Amygdala (tissue), 56 donors: ENCODE measurements at places on chromosomes 13 and 19.

GRCh38 chr19:2449019-2449418 lies 7.7 kb downstream of the LMNB2 start:
- no peak for DNase-seq

GRCh38 chr19:16042533-16043085 lies 33.7 kb upstream of the TPM4 start:
- DNase-seq: no peak

DNA sequence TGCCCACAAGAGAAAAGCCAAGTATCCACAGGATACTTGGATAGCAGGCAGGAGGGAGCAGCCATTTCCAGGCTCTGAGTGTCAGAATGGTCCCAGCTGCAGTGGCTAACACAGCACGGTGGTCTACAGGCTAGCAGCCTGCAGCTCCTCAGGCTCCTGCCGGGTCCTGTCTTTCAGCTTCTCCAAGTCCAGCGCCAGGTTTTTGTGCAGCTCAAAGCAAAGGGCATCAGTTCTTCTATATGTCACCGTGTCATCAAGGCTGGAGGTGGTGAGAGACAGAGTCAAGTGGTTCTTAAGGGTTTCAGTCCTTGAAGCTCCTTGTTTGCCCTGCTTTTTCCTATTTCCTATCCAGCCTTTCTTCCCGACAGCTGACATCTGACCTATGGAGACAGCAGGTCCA lies 188.6 kb downstream of the NUFIP1 start:
- no peak for DNase-seq

DNA sequence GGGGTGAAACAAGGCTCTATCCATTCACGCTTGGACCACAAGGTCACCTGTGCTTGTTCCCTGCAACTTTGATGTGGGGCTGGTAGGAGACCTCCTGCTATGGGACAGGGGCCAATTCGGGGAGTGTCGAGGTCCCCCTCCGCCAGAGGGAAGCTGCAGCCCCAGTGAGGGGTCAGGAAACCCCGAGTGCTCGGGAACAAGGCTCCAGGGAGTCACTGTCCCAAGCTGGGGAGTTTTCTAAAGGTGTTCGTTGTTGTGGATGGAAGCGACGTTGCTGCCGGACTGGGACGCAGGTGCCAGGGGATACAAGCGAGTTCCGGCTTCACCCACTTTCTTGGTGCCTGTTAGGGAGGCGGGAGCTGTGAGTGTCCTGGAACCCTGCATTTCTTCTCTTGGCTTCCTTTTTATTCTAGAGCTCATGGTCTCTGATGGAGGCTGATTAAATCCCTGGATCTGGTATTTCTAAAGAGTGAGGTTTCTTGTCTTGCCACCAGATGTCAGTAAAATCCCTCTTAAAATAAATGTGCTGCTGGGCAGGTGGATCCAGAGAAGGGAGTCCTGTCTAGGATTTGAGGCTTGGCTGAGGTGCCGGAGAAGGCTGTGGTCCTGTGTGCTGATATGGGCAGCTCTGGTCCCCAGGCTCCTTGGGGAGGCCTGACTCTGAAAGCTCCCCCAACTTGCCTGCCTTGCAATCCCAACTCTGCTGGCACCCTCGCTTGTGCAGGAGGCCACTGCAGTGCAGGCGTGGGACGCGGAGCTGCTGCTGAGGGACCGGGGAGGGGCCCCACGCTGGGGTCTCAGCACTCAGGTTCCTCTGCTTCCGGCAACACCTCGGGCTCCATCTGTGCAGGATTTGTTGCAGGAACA lies 153.9 kb downstream of the TEX29 start:
- DNase-seq: no peak

- no peak for DNase-seq
These were observed 11.1 kb upstream of the CYP2A7 start for GRCh38 chr19:40893112-40893511.

DNA sequence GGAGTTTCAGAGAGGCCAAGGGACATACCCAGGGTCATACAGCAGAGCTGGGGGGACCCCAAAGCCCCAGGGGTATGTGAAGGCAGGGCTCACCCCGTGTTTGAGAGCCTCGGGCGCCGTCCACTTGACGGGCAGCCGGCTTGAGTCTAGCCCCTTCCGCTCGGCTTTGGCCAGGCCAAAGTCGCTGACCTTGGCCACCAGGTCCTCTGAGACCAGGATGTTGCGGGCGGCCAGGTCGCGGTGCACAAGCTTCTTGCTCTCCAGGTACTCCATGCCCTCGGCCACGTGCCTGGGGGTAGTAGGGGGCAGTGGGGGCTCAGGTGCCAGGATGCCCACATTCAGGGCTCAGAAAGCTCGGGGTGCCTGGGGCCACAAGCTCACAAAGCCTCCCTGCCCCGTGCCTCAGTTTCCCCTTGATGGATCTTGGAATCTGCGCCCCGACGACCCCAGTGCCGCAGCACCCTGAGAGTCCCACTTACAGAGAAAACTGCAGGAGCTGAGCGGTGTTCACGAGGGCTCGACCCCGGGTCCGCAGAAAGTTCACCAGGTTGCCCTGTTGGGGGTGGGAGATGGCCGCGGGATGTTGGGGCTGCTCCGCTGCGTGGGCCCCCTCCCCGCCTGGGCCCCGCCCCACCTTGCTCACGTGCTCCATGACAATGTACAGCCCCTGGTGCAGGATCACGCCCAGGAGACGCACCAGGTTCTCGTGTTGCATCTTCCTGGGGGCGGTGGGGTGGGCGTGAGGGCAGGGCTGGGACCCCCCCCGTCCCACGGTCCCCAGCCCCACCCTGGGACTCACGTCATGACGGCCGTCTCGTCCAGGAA lies 7.1 kb downstream of the MATK start:
- no peak for DNase-seq

- no peak for DNase-seq
These were observed 1303.9 kb downstream of the EFNB2 start for GRCh38 chr13:105231579-105231978.

- no peak for DNase-seq
These were observed 71.6 kb downstream of the HSPH1 start for GRCh38 chr13:31090096-31090495.

DNA sequence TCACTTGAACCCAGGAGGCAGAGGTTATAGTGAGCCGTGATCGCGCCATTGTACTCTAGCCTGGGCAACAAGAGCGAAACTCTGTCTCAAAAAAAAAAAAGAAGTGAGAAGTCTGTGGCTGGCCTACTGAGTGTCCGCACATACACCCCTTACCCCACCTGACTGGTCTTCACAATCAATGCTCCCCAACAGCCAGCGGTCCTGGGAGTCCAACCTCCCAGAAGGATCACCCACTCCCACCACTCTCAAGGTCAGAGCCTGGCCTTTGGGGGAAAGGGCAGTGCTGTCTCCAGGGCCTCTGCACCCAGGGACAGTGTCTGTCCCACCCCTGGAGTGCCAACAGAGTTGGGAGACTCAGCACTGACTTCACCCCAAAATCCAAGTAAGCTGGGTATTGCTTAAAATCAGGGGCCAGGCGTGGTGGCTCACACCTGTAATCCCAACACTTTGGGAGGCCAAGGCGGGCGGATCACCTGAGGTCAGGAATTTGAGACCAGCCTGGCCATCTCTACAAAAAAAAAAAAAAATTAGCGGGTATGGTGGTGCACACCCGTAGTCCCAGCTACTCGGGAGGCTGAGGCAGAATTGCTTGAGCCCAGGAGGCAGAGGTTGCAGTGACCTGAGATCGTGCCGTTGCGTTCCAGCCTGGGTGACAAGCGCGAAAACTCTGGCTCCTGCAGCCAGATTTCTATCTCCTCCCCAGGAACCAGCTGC lies 2.3 kb upstream of the CD320 start:
- DNase-seq: no peak

GRCh38 chr19:57269515-57270250 lies 10.6 kb upstream of the ZNF460 start:
- no peak for DNase-seq

DNA sequence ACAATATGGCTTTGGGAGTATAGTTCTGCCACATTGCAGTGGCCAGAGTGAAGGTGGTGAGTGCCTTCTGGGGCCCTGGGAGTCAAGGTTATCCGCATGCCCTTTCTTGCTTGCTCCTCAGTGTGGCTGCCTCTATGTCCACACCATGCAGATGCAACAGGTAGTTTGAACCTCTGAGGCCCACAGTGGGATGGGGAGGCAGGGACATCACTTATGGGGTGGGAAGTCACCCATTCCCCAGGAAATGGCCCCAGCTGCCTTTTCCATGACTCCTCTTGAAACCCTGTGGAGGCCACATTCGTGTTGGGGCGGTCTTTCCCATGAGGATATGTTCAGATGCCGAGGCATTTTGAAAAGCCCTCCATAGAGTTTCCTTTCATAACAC lies 20.0 kb upstream of the ALOX5AP start:
- no peak for DNase-seq

- no peak for DNase-seq
These were observed 1082.9 kb downstream of the UQCRFS1 start for GRCh38 chr19:28130066-28130511.

DNA sequence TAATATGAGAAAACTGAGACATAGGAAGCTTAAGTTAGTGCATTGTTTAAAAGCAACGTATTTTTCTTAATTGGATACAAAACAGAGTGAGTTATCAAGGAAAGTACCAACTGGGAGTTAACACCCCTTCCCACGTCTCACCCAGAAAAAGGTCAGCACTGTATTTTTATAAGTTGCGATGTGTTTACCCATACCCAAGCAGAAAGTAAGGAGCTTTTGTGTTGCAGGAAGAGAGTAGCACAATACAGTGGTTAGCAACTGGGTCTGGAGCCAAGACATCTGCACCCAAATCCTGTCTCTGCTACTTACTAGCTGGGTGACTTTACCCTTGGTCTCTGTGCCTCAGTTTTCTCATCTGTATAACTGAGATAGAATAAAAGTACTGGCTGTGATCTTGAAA lies 34.3 kb downstream of the FAM216B start:
- no peak for DNase-seq

DNA sequence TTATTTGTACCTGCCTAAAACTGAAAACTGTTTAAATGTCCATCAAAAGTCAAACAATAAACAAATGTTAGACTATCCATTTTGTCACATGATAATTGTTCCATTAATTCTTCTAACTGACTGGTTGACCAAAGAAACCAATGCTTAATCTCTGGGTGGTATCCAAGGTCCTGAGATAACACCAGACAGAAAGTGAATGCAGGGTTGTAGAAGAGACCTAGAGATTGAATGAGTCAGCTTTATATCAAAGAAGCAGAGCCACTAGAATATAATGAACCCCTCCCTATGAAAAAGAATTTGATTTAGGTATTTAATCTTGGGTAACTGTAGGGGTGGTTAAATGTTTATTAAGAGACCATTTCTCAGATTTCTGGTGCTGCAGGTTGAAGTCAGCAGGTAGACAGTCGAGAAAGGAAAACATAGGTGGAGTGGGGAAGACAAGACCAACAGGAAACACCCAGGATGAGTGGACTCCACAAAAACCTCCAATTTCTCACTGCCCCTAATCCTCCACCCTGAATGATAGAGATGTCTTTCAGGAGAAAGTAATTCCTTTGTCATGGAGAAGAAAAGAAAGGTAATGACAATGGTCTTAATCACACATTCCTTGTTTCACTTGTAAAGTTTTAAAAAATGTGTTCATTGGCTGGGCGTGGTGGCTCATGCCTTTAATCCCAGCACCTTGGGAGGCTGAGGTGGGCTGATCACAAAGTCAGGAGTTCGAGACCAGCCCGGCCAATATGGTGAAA lies 536.4 kb downstream of the IRS2 start:
- DNase-seq: no peak

GRCh38 chr19:52336117-52336790 lies at the start of gene ZNF610:
TSS of gene ZNF610 (plus strand) at chr19:52336243. CDS start at chr19:52349173, 12,930 bp downstream.
- DNase-seq: peak; percentile 90

GRCh38 chr13:91142572-91142971 lies 204.9 kb upstream of the MIR17HG start:
- DNase-seq: no peak

DNA sequence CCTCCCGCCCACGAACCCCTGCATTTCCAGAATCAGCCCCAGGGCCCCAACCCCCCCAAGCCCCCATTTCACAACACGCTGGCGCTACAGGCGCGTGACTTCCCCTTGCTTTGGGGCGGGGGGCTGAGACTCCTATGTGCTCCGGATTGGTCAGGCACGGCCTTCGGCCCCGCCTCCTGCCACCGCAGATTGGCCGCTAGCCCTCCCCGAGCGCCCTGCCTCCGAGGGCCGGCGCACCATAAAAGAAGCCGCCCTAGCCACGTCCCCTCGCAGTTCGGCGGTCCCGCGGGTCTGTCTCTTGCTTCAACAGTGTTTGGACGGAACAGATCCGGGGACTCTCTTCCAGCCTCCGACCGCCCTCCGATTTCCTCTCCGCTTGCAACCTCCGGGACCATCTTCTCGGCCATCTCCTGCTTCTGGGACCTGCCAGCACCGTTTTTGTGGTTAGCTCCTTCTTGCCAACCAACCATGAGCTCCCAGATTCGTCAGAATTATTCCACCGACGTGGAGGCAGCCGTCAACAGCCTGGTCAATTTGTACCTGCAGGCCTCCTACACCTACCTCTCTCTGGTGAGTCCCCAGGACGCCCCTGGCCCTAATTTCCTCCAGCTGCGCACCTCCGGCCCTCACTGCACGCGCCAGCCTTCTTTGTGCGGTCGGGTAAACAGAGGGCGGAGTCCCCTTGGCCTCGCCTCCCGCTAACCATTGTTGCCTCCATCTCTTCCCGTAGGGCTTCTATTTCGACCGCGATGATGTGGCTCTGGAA lies at the start of gene FTL:
Gene FTL, plus strand, starts transcription at position 270 of the 766 bp plus-strand sequence. Its CDS starts 199 bp downstream, at position 469.
- DNase-seq: peak; percentile 98

GRCh38 chr13:38223089-38223488 lies 126.6 kb upstream of the UFM1 start:
- DNase-seq: no peak

GRCh38 chr19:49398001-49398615 lies 10.1 kb downstream of the KASH5 start:
- DNase-seq: no peak

DNA sequence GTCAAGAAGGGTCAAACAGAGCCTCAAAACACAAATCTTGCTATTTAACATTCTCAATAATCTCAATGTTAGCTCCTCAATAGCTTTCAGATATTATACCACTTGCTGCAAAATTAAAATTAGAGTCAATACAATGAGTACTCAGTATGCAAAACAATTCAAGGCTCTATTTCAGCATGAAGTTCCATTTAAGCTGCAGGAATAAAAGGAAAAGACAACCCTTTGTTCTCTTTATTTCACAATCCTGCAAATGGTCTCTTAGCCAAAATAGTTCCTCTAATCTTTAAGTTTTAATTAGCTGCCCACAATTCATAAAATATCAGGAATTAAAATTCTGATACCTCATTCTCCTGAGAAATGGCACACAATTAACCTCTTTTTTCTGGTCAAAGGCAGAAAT lies 40.5 kb upstream of the DCT start:
- no peak for DNase-seq

DNA sequence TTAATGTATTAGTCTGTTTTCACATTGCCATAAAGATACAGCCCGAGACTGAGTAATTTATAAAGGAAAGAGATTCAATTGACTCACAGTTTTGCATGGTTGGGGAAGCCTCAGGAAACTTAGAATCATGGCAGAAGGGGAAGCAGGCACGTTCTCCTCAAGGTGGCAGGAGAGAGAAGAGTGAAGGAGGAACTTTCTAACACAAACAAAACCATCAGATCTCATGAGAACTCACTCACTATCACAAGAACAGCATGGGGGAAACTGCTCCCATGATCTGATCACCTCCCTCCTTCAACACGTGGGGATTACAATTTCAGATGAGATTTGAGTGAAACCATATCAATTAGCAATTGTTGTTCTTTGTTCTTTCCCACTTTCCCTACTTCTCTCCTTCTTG lies 689.0 kb upstream of the SLITRK1 start:
- DNase-seq: no peak

- peak; percentile 27 for DNase-seq
These were observed 518 bp downstream of the KLF2 start for GRCh38 chr19:16325161-16325527.
